ENCODE measurements at places on chromosomes 3 and 15.

DNA sequence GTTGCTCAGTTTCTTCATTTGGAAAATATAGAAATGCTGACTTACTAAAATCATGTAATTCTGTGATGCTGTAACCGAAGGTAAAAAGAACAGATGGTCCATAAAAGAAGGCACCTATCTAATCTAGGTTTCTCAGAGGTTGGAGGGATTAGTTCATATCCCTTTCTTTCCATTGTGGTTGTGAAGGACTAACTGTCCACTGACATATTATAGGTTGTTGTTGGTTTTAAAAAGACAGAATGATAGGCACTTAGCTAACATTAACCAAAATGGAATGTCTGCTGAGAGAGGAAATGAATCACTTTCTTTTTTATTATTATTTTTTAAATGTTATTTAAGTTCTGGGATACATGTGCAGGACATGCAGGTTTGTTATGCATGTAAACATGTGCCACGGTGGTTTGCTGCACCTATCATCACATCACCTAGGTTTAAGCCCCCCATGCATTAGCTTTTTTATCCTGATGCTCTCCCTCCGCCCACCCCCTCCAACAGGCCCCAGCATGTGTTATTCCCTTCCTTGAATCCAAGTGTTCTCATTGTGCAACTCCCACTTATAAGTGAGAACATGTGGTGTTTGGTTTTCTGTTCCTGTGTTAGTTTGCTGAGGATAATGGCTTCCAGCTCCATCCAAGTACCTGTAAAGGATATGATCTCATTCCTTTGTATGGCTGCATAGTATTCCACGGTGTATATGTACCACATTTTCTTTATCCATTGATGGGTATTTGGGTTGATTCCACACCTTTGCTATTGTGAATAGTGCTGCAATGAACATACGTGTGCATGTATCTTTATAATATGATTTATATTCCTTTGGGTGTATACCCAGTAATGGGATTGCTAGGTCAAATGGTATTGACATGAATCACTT, 45.8 kb downstream of the ALDH1A2 start:
- DNase-seq: no peak

- DNase-seq: no peak
These were observed 114.8 kb downstream of the IGF1R start for GRCh38 chr15:98763179-98763578.

DNA sequence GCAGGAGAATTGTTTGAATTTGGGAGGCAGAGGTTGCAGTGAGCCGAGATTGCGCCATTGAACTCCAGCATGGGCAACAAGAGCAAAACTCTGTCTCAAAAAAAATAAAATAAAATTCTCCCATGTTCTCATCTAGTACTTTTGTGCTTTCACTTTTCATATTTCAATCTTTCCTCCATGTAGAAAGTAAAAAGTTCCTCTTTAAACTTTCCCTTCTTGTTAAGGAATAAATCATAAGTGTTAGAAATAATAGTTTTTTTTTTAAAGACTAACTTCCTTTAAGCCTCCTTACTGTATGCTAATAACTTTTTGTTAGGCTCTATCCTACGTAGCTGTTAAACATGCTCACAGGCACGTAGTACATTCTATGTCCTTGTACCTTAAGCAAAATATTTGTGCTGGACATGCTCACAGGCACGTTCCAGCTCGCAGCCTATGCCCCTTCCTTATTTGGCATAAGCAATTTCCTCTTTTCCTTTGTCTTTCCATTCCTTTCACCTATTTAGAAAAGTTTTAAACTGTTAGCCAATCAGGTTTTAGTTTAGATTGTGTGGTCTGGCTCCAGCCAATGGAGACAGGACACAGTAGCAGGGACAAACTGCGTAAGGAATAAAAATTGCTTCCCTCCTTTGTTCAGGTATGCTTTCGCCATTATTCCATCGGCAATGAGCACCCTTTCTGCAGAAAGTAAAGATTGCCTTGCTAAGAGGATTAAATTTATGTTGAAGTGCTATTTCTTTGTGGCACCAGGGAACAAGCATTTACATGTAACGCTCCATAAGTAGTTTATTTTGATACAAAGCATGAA, 38.9 kb upstream of the PIK3CB start:
- DNase-seq: no peak

- DNase-seq: no peak
These were observed 11.4 kb downstream of the CCK start for GRCh38 chr3:42254566-42254965.

DNA sequence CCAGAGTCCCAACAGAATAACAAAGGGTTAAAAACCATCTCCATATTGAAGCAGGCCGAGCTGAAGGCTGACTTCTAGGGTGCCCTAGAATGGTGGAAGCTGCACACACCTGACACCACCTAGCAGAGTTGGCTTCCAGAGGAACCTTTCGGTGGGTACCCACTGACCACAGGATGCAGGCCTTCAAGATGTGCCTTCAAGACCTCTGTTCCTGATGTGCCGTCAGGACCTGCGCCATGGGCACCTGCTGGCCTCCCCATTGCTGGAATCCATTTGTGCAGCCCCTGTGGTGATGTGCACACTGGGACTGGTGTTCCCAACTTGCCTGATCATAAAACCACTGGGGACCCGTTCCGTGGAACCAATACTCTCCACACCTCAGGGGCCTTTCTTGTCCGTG, 35.7 kb upstream of the RPL32 start:
- no peak for DNase-seq

DNA sequence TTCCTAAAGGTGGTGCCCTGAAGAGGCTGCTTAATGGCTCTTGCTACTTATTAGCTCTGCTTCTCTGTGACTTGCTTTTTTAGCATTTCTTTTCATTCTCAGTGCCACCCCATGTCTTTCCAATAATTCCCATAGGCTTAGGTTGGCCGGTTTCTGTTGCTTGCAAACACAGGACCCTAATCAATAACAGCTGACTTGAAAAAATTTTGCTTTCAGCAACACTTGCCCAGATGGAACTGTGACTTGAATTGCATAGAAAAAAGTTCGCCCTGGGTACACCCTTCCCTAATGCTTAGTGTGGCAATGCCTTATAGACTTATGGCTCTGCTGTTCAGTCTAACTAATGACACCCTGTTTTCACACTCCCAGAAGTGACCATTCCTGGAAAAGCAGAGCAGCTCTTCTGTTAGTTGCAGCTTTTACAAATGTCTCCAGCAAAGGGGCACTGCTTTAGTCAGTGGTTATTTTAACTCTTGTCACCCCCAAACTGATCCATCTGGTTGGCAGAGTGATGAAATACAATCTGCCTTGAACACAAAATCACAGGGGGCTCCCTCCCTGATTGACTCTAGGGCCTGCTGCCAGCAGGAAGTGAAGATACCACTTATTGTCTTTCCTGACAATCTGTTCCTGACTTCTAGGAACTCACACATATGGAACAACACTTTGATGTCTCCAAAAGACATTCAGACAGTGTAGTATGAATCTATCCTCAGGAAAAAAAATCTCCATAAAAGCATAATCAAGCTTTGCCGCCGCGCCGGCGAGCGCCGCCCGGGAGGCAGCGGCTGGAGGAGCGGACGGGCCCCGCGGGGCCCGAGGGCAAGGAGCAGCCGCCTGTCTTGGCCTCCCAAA, 9.7 kb upstream of the SLMAP start:
- no peak for DNase-seq

GRCh38 chr15:87579537-87579936, 677.0 kb downstream of the NTRK3 start:
- no peak for DNase-seq

GRCh38 chr3:155131104-155131503, 51.0 kb downstream of the MME start:
- no peak for DNase-seq

GRCh38 chr3:145063616-145064015, 1092.0 kb downstream of the DIPK2A start:
- no peak for DNase-seq

GRCh38 chr3:53970661-53971060, 79.0 kb upstream of the SELENOK start:
- no peak for DNase-seq

DNA sequence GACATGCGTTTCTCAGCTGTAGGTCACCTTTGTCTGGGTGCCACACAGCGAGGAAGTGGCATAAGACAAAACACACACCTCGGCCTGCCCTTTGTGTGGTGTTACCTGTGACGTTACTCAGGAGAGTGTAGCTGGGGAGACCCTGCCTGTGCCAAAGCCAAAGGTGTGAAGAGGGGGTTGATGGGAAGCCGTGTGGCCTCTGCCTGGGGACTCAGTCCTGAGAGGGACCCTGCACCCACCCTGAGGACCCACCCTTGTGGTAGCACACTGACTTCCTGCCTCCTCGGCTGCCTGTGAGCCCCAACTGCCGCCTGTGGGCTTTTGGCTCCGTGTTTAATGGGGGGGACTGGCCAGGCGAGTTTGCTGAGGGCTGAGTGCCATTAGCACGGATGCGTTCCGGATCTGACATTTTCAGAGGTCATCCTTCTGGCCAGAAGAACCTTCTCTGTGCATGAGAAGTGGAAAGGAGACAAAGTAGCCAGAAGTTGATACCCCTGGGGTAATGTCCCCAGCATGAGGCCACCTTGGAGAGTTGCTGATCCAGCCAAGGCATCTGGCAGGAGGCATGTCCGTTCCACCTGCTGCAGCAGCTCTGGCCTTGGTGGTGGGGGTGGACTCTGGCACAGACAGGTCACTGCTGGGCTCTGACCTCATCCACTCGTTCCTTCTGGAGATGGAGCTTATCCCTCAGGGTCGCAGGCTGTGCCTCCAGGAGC, 51.8 kb upstream of the FURIN start:
- no peak for DNase-seq

DNA sequence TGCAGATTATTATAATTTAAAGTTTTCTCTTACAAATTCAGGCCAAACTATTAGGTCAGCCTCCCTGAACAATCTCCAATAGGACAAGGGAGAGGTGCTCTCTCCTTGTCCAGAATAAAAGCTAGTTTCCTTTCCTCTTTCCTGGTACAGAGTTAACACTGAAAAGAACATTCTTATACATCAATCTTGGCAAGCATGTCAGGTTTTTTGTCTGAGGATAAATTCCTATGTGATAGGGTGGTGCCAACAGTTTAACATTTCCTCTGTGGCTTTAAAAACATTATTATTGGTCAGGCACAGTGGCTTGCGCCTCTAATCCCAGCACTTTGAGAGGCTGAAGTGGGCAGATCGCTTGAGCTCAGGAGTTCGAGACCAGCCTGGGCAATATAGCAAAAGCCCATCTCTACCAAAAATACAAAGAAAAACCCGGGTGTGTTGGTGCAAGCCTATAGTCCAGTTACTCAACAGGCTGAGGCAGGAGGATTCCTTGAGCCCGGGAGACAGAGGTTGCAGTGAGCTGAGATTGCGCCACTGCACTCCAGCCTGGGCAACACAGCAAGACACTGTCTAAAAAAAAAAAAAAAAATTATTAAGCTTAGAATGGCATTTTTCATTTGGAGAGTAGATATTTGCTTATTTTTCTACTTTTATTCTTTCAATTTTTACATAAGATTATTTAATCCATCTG, 13.7 kb upstream of the ULK4 start:
- no peak for DNase-seq

GRCh38 chr15:95558916-95559315, 771.6 kb upstream of the NR2F2 start:
- DNase-seq: no peak

Data from stimulated activated CD4-positive, alpha-beta T cell treated with anti-CD3 and anti-CD28 coated beads, Interleukin-15, amount 100 ng/mL, for 48 hours (primary cell).